Stimulated activated CD4-positive, alpha-beta T cell treated with anti-CD3 and anti-CD28 coated beads, Interleukin-15, amount 100 ng/mL, for 48 hours (primary cell): ENCODE measurements at places on chromosomes 16 and 17.

DNA sequence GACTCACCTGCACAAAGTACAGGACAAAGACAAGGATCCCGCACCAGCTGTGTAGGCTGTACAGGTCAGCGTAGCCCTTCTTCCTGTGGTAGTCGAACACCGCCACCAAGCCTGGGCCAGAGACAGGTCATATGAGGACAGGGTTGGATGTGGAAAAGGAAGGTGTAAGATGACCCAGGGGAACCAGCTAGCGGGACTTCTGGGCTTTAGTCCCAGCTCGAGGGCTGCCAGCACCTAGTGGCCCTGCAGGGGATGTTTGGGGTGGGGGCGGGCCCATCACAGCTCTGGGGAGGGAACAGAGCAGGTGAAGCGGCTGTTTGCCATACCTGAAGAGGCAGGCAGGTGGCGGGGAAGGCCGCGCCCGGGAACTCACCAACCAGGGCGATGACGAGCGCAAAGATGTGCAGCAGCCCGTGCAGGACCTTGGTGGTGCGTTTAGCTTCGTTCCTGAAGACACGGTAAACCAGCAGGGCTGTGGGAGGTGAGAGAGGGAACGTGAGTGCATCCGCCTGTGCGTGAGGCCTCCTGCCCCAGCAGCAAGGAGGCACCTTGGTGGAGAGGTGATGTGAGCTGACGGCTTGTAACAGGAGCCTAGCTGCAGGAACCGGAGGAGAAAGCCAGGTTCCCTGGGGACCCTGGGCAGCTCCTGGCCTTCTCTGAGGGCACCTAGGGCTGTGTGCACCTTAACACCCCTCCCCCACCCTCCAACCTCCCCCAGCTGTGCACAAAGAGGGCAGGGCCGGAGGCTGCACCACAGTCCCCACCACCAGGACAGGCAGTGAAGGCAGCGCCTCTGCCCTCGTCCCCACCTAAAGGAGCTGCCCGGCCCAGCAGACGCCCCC, 10.2 kb downstream of the CYB561 start:
- DNase-seq: no peak

GRCh38 chr16:24118126-24118821, 137.9 kb upstream of the CACNG3 start:
- no peak for DNase-seq

DNA sequence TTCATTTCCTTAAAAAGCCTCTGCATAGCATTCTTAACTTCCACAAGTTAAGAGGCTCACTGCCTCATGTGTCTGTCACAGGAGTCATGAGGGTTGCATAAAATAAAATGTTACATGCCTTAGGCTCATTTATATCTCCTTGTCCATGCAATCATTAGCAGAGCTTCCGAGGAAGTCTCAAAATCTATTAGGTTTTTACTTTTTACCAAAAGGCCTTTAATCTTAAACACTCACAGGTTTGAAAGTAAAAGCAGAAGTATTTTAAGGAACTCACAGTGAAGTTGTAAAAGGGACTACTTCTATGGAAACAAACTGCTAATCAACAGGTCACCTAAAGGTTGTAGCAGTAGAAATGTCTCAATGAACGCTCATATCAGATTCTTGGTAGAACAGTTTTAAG, 5.2 kb upstream of the ATP6V0A1 start:
- no peak for DNase-seq

- DNase-seq: no peak
Measured at GRCh38 chr17:17106756-17107155, 64.5 kb downstream of the MPRIP start.

DNA sequence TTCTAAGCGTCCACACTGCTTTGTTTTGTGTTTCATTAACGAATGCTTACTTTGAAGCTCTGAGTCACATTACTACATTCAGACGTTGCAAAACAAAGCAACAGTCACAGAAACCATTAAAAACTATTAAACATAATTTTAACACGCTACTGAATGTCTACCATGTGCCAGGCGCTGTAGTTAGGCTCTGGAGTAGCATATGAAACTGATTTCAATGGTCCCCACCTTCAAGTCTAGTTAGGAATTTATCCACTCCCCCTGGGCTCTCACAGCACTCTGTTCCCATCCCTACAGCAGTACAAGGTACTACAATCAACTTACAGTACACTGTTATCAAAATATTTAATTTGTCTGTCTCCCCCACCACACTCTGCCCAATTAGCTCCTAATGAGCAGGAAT, 631 bp downstream of the UTP6 start:
- DNase-seq: no peak

DNA sequence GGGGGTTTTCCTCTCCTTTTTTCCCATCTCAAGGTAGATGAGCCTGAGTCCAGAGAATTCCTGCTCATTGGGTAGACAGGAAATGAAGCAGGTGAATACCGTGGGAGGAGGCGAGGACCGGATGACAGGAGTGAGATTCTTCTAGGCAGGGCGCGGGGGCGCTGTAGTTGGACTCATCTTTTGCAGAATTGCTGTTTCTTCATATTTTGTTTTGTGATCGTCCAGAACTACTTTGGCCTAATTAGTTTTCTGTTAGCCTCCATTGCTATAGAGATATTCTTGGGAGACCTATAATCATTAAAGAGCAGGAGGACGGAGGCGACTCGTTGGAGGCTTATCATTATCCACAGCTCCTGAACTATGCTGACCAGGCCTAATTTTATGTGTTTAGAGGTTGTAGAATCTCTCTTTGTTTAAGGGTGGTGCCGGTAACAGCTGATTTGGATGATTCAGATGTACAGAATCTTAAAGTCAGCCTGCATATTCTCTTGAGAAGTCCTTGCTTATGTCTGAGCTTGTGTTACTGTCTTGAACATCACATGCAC, 650 bp downstream of the ATP6V0A1 start:
- no peak for DNase-seq

DNA sequence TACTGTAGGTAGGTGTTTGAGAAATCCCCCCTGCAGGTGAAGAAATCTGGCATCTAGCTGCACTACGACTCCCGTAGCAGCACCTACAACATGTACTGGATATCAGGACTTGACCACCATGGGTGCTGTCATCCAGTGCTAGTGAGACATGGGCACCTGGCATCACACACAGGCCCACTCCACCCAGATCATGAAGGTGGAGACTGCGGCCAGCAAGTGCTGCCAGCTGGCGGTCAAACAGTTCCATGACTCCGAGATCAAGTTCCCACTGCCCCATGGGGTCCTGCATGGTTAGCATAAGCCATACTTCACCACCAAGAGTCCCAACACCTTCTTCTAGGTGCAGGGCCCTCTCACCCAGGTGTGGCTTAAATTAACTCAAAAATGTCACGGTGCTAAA, 213.0 kb upstream of the C17orf78 start:
- DNase-seq: no peak

GRCh38 chr17:39525801-39526506, 64.7 kb downstream of the CDK12 start:
- DNase-seq: no peak

DNA sequence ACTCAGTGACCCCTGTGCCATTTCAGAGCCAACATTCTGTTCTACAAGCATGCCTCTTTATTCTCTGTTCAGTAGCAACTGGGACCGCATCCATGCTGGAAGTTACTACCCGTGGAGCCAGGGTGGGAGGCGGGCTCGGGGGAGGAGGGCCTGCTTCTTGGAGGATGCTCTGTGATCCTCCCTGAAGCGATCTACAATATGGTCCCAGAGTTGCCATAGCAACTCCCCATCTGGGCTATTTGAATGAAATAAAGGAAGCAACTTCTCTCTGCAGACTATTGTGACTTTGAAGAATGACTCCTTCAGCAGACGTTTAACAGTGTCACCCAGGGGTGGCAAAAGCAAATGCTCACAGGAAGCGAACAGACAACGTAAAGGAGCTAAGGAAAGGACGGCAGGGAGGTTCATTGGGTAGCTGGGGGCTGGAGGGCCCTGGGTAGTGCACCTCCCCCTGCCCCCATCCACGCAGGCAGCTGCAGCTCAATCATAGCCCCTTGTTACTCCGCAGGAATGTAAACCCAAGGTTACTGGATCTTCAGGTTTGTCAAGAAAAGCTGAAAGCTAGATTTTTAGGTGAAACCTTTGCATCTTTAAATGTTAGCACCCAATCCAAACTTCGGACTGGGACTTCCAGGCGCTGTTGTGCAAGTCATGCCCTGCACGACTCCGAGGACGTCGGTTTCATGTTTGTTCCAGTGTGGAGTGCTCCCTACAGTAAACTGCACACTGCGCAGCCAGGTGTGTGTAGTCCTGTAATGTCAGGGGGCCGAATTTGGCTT, 51.1 kb upstream of the MEAK7 start:
- no peak for DNase-seq

GRCh38 chr17:67377488-67378453, 690 bp downstream of the PITPNC1 start:
- DNase-seq: no peak

- peak; percentile 82 for DNase-seq
Measured at GRCh38 chr17:14302431-14303099, 1.7 kb downstream of the HS3ST3B1 start.
